ENCODE measurements at places on chromosomes 1 and 21. TPM values are rescaled to one million over a fixed set of nuclear protein-coding genes. Genes with fewer than 3 reads are reported as not detected.

DNA sequence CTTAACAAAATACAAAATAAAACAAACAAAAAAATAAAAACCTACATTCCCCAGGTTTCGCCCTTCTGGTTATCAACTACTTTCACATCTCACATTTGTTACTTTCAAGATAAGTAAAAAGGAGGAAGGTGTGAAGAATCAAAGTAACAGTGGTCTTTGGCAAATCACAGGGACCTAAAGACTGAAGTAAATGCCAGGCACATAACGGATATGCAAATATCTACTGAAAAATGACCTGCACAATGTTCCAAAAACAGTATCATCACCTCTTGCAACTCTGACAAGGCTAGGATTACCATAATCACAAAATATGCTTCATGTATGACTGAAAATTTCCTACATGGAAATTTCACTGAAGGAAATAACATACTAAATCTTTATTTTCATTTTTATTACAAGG, 29.3 kb downstream of the COP1 start:
- H3K4me1 ChIP-seq = peaks cover 37% of the 10 kb centered on the region
- H3K36me3 ChIP-seq = peaks cover 36% of the 10 kb centered on the region
- DNase-seq = no peak
- H3K27me3 ChIP-seq = no peaks in the 10 kb centered on the region
- peak overlapping the region; percentile 79 for H3K27ac ChIP-seq

DNA sequence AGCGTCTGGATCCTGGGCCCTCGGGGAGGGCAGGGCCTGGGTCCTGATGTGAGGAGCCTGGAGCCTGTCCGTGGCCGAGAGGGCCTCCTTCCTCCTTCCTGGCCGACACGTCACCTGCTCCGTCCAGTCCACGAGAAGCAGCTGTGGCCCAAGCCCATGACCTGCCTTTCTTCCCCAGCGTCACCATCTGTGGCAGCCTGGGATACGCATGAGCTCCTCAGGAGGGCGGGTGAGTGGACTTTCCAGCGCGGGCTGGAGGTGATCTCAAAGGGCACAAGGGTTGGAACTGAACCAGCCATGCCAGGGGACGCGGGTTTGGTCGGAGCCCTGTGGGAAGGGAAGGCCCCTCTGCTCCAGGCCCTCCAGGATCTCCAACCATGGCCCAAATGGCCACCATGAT, 90.4 kb downstream of the DHRS3 start:
- H3K27ac ChIP-seq = no peak overlapping the region
- no peak overlapping the region for H3K4me3 ChIP-seq
- no peaks in the 10 kb centered on the region for H3K27me3 ChIP-seq
- peaks cover 17% of the 10 kb centered on the region for H3K4me1 ChIP-seq
- DNase-seq = no peak
- H3K36me3 ChIP-seq = peaks cover 9% of the 10 kb centered on the region

The CBR1 gene
- total RNA-seq = 60.0 TPM

- H3K36me3 ChIP-seq = no peaks in the 10 kb centered on the region
- peak overlapping the region; percentile 81 for H3K4me3 ChIP-seq
- no peak for DNase-seq
- H3K27me3 ChIP-seq = peaks cover 49% of the 10 kb centered on the region
Measured at GRCh38 chr1:78044796-78045562, 787 bp upstream of the GIPC2 start.

- no peaks in the 10 kb centered on the region for H3K4me1 ChIP-seq
- DNase-seq = no peak
- no peaks in the 10 kb centered on the region for H3K36me3 ChIP-seq
Measured at GRCh38 chr1:60571811-60572210, 498.2 kb upstream of the C1orf87 start.
